ENCODE measurements at places on chromosomes 3 and 15.

- peak; percentile 12 for DNase-seq
Measured at GRCh38 chr15:44537735-44538240, 841 bp downstream of the EIF3J start.

- DNase-seq, result no peak
Measured at GRCh38 chr3:69463531-69463930, 77.6 kb upstream of the FRMD4B start.

GRCh38 chr15:90966262-90966661 lies 11.6 kb downstream of the RCCD1 start:
- no peak for DNase-seq

GRCh38 chr3:155135003-155135402 lies 54.9 kb downstream of the MME start:
- DNase-seq, result no peak

DNA sequence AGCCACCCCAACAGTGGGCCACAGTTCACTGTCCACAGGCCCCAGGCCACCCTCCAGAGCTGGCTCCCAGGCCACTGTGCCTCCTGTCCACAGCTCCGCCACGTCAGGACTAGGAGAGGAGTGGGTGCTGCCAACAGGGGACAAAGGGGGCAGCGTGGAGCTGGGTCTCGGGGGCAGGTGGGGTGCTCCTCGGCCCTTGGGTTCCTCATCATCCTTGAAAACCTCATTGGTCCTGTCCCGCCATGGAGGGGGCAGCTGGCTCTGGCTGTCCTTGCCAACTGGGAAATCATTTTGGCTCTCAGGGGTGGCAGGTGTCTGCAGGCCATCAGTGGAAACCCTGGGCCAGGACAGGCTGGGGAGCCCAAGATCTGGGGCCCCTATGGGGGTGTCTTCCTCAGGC lies 45.2 kb downstream of the ADAMTS7 start:
- no peak for DNase-seq

DNA sequence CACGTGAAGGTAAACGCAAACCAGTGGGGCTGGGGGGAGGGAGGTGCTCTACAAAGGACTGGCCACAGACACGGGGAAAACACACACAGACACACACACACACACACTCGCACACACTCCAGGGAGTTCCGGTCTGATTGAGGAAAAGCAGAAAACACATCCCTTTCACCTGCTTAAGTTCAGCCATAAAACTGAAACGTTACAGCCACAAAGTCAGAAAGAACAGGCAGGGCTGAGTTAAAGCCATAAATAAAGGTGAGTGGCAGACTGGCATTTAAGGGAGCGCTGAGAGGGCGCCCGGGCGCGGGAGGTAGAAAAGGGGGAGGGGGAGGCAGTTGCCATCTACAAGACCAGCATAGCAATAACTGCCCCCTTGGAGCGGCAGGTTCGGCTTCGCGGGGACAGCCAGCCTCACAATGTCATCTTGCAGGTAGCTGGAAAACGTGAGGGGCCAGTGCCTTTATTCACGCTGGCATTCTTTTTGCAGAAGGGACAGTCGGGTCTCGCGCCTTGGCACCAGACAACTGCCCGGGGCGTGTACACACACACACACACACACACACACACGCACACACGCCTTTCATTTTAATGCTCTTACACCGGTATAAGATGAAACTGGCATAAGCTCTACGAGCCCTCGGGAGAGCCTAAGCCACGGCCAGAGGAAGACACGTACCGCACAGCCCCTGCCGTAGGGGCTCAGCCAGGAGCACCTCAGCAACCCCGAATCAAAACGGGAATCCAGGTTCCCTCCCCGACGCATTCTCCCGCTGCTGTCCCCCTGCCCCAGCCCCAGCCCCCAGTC lies 866 bp downstream of the TNIK start:
- peak; percentile 61 for DNase-seq

DNA sequence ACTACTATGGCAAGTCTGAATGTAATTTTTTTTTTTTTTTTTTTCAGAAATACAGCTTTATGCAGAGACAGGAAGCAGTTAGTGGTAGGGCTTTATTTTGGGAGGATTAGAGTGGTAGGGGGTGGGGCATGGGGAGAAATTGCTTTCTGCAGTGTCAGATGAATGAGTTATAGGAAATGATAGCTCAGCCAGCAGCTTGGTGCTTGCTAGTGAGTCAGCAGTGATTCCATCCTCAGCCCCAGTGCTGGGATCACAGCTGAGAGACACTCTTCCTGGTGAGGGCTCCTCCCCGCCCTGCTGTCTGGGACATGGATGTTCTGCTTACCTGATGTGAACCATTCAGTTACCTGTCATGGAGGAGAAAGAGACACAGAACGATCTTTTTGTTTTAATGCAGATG lies 39.6 kb downstream of the SEMA6D start:
- DNase-seq, result no peak

DNA sequence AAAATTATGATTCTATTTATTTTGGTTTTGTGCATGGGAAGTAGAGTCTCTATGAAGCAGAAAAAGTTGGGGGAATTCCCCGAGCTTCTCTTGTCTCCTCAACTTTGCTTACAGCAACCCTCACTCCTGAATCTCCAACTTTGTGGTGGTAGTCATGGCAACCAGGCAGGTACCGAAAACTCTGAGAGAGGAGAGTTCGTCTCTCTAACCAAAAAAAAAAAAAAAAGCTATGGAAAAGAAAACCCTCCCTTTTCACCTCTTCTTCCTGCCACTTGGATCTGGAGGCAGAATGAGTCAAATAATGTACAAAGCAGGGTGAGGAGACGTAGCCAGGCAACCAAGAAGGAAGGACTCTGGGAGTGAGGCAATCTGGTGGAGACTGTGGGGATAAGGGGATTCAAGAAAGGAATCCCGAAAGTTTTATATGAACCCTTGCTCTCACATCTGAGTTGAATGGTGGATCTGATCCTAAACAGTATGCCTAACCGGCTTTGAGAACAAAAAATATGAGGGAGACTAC lies 108.1 kb downstream of the PLOD2 start:
- no peak for DNase-seq

GRCh38 chr3:161100994-161101393 lies 4.2 kb downstream of the B3GALNT1 start:
- DNase-seq, result no peak

DNA sequence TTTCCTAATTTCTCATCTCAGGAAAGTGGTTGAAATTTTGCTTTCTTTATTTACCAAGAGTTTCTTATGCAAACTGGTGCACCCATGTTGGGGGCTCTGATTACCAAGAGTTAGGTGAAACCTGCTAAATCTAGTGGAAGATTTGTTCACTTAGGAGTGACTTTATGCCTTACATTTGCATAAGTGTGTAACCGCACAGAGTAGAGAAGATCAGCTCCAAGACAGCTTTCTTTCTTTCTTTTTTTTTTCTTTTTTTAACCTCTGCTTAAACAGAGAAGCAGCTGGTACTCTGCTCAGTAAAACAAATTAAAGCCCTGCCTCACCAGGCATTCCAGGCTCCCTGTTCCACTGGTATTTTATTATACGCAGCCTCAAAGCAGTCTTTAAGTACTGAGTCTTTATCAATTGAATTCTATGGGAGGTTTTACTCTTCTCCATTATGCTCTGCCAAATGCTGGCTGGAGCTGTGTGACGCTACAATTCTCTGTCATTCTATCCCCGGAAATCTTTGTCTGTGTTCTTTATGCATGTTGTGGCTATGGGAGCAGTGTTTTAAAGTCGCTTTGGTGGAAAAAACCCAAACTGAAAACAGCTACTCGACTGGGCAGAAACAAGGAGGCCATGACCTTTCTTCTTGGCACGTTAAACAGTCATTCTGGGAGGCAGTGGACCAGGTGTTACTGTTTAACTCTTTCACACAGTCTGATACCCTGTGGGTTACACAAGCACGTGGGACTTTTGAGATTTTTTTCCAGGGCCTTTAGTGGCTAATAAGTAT lies 55.2 kb upstream of the GBE1 start:
- no peak for DNase-seq

- DNase-seq, result no peak
Measured at GRCh38 chr15:100801256-100801900, 78.3 kb upstream of the ALDH1A3 start.

DNA sequence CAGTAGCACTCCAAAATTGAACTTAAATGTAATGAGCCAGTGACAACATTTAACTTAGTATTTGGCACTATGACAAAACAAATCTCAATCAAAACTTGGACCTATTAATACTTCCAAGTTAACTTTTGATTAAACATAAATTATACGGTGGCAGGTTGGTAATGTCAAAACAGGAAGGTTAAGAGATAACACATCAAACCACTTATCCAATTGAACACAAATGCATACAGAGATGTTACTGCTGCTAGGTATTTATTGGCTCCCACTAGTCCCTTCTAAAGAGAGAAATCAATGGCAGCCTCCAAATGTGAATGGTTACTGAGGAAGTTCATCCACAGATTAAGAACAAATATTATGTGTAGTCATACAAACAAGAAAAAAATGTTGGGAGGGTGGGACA lies 1.8 kb downstream of the GSK3B start:
- no peak for DNase-seq

GRCh38 chr15:35911052-35911777 lies 365.2 kb upstream of the DPH6 start:
- no peak for DNase-seq

GRCh38 chr3:62238003-62238402 lies 135.3 kb downstream of the FEZF2 start:
- DNase-seq, result no peak

DNA sequence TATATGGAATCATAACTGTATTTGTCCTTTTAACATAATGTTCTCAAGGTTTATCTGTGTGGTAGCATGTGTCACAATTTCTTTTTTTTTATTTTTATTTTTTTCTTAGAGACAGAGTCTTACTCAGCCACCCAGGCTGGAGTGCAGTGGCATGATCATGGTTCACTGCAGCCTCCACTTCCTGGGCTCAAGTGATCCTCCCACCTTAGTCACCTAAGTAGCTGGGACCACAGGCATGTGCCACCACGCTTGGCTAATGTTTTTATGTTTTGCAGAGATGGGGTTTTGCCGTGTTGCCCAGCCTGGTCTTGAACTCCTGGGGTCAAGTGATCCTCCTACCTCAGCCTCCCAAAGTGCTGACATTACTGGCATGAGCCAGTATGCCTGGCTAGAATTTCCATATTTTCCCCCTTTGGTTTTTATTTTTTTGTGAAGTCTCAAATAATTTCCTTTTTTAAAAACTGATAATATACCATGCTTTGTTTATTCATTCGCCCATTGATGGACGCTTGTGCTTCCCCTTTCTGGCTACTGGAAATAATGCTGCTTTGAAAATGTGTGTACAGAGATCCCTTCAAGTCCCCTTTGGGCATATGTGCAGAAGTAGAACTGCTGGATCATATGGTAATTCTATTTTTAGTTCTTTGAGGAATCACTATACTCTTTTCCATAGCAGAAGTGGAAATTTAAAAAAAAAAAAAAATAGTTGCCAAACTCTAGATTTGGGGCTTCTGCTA lies 28.4 kb downstream of the TMEM40 start:
- no peak for DNase-seq

DNA sequence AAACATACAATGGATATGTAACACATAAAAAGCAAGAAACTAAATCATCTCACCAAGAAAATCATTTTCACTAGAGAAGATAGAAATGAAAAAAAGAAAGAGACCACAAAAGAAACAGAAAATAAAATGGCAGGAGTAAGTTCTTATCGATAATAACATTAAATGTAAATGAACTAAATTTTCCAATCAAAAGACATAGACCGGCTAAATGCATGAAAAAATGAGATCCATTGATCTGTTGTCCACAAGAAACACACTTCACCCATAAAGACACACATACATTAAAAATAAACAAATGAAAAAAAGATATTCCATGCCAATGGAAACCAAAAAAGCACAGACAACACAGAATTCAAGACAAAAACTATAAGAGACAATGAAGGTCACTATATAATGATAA lies 1771.9 kb downstream of the SI start:
- DNase-seq, result no peak

DNA sequence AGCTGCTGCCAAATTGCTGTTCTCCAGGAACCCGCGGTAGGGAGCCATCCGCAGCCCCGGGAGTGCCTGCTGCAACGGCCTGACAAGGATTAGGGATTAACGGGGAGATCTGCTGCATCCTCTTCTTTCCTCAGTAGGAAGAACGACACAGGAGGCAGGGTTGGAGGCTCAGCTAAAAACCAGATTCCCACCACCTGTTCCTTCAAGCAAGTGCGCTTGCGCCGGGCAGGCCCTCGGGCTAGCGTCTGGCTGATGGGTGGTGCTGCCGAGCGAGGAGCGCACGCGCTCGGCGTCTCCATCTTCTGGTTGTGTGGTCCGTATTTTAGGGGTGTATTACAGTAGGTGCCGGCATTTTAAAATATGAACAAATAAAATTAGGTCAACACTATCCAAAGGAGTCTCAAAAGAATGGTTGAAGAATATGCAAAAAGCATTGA lies 25.4 kb upstream of the SLC25A26 start:
- no peak for DNase-seq
